Retinal pigment epithelial cell (primary cell): ENCODE measurements at places on chromosomes 7 and 10.

DNA sequence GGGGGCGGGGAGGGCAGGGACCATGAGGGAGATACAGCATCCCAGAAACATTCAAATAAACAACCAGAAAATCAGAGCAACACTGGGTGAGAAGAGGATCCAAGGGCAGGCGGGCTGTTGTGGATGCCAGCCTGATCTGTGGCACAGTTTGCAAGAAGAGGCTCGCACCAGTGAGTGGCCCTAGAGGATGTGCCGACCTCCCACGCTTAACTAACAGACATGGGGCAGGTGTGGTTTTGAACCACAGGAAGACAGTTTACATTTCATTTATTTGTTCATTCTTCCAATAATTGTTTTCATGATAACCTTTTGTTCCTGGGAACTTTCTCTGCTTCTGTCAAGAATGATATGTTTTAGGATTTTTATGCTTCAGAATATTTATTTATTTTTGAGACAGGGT, 115.6 kb downstream of the ZNF248 start:
- DNase-seq = no peak

DNA sequence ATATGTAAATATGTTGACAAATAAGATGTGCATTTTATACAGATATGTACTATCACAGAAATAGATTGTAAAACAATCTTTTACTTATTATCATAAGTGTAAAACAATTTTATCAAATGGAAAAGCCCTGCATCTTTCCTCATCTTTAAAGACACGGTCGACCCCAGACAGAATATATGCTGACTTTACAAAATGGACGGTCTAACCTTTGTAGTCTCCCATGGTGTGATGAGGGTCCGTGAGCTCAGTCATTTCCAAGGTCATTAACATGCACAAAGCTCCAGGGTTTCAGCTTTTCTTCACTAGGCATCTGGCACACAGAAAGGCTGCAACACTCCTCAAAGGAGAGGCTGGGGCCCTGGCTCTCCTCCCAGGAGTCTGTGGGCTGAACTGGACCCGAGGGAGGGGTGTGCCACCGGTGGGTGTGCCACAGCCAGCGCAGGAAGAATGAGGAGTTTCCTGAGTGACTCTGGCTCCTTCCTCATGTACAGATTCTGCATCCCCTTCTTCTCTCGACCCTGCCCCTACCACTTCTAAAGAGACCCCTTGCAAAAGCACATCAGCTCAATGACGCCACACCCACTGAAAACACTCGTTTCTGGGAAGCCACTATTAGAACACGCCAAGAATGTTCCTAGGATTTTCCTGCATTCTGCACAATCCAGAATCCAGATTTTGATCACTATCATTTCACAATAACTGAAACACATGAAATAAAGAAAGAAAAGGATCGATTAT, 26.2 kb upstream of the ABLIM1 start:
- no peak for DNase-seq

- no peak for DNase-seq
These were observed 46.0 kb downstream of the CNOT4 start for GRCh38 chr7:135463908-135464307.

DNA sequence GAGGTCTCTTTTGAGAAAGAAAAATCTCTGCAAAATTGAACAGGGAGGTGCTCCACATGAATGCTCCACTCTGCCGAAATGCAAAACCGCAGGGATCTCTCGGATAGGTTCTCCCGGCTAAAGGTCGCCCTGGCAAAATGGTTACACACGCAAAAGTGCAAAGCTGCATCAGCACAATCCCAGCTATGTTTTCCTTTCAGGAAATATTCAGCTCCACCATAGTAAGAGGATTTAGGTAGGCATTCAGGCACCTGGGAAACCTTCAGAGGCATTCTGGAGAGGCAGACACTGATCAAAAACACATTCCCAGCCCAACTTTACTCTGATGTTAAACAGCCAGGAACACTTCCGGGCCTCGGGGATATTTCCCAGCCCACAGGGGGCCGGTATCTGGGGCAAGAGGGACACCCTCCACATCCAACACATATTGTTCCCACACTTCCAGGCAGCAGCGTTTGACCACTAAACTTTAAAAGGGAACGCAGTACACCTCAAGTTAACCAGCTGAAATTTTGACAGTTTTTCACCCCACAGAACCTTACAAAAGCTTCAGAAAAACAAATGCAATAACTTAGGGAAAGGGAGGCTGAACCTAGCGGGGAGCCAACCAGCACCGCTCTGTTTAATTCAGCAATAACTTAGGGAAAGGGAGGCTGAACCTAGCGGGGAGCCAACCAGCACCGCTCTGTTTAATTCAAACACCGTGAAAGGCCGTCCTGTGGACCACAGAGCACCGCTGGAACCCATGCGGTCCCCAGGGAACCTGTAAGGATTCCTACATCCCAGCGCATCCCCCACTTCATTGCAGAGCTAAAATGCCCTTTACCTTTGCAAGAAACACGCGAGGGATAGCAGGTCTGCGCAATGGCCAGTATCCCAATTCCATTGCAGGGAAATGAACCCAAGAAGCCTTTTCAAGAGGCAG, 45.9 kb downstream of the TNS3 start:
- DNase-seq = no peak

DNA sequence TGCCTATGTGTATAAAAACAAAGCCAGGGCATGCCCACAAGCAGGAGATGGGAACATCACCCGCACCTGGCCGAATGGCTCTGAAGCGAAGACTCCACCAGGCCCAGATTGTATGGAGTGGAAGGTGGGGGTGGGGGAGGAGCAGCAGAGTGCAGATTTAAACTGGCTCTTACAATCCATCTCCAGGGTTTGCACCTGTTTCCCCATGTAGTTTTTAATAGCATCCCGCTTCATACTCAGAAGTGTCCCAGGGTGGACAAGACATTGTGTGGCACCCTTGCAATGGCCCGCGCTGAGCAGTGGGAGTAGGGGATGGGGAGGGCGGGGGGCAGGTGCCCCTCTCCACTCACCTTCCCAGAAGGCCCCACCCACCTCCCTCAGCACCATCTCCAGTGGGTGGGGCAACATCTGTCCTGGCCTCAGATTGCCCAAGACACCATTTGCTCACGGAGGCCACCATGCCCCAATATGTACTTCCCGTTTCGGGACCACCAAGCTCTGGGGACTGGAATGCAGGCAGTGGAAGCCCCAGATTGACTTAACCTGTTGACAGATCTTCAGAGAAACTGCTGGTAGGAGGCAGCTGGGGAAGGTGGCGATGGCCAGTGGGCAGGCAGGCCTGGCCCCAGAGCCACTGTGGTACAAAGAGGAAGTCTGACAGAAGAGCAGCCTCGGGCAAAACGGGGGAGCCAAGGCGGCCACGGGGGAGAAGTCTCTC, 23.0 kb downstream of the VSIR start:
- no peak for DNase-seq

GRCh38 chr7:121172484-121172883, 156.3 kb upstream of the WNT16 start:
- DNase-seq = no peak

- DNase-seq = no peak
These were observed 54.8 kb upstream of the AGBL3 start for GRCh38 chr7:134931487-134931886.

- peak; percentile 66 for DNase-seq
These were observed 1.7 kb downstream of the SCRN1 start for GRCh38 chr7:29987811-29988317.

- no peak for DNase-seq
These were observed 27.7 kb downstream of the ZNF775 start for GRCh38 chr7:150406567-150407421.

DNA sequence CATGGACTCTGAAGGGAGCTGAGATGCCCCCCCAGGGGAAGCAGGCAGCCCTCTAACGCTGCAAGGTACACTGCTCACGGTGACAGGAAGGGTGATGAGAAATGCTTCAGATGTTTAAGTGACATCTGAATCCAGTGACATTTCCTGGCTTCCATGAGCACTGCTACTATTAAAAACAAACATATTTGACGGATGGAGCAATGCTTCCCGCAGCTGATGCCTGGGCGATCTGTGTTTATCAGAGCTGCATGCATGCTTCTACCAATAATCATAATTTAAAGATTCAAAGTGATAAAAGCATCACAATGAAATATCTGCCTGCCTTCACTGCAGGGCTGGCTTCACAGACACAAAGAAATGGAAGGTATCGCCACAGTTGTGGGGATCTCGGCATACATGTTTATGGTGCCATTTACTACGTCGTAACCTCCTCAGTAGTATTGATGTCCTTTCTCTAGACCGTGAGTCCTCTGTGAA, 66.1 kb upstream of the AOAH start:
- no peak for DNase-seq

- no peak for DNase-seq
These were observed 25.9 kb downstream of the DNAJB12 start for GRCh38 chr10:72328829-72329204.

DNA sequence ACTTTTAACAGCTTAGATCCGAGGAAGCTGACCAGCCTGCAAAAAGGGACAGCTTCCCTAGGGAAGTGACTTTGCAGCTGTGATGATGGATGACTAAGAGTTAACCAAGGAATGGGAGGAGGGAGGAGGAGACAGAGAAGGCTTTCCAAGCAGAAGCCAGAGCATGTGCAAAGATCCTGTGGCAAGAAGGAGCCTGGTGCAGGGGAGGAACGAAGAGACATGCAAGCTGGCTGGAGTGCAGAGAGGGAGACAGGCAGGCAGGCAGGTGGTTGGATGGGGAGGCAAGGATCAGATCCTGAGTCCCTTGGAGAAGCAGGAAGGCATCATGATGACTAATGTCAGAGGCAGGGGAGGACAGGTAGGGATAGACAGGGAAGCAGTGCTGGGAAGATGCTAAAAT, 148.8 kb downstream of the PFKFB3 start:
- DNase-seq = no peak

GRCh38 chr10:14605231-14605925, 169.3 kb downstream of the FAM107B start:
- no peak for DNase-seq

- DNase-seq = no peak
These were observed 156.6 kb upstream of the TMEM196 start for GRCh38 chr7:19930051-19930450.

- no peak for DNase-seq
These were observed 79.4 kb downstream of the TRRAP start for GRCh38 chr7:98957766-98958165.

DNA sequence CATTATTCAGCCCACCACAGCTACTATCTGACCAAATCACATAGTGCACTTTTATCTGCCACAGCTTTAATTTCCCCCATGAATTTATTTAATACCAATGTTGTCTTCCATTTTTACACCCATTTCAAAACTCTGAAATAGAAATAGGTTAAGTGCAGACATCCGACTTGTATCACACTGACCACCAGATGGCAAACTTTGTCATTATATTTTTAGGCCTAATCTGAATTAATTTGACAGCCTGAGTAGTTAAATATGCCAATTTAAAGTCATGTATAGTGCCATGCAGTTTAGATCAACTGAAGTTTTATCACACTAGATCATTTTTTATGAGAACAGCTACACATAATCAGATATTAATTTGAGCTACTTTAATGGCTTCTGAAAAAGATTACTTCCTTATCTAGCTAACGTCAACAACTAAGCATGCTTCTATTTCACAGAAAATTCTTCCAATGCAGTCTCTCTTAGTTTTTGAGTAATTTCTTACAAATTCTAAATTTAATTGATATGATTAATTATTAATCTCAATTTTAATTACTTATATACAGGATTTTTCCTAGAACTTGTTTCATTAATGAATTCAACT, 566.4 kb downstream of the GFRA1 start:
- DNase-seq = no peak

- DNase-seq = no peak
These were observed 60.5 kb downstream of the PWWP2B start for GRCh38 chr10:132457328-132458070.

DNA sequence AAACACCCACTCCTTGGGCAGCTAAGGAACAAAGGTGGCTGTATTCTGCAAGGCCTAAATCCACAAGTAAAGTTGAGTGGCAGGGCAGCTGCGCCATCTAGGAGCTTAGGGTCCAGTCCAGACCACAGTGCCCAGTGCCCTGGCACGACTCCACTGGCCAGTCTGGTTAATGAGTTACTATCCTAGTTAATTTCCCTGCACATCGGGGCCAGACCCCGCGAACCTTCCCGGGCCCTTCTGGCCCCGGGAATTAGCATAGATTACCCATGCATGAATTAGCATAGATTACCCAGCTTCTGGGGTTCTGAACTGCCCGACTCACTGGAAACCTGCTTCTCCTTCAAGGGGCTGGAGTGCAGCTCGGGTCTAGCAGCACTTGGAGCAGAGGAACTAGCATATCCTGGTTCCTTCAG, 3.2 kb upstream of the EMX2 start:
- no peak for DNase-seq

DNA sequence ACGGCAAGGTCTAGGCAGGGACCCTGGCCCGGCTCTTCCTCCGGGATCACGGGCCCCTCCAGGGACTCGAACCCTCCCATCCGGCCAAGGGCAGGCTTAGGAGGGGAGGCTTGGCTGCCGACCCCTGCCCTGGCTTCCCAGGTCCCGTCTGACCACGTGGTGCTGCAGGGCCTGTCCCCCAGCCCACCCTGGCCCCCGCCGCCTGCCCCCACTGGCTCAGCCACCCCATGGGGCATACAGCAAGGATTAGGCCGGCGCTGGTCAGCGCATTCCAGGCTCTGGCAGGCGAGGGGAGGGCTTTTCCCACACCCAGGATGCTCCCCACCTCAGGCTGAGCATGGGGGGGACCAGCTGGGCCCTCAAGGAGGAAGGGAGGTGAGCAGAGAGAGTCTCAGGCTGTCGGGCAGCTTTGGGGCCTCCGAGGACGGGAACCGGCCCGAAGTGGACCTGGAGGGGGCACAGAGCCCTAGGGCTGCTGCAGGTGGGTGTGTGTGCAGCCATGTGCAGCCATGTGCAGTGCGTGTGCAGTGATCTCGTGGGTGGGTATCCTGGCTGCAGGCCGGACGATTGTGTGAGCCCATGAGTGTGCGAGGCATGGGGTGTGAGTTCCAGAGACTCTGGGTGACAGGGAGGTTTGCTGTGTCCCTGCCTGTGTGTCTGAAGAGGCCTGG, 713 bp upstream of the GRIFIN start:
- DNase-seq = no peak

- DNase-seq = no peak
These were observed 23.1 kb upstream of the ZC3HAV1L start for GRCh38 chr7:139058943-139059342.

DNA sequence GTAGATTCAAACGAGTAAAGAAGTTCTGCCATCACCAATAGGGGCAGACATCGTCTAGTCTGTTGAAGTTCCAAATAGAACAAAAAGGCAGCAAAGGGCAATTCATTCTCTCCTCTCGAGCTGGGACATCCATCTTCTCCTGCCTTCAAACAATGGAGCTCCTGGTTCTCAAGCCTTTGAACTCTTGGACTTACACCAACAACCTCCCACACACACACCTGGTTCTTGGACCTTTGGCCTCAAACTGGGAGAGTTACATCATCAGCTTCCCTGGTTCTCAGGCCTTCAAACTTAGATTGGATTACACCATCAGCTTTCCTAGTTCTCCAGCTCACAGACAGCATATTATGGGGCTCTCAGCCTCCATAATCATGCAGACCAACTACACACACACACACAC, 9.8 kb upstream of the GIMAP5 start:
- no peak for DNase-seq

DNA sequence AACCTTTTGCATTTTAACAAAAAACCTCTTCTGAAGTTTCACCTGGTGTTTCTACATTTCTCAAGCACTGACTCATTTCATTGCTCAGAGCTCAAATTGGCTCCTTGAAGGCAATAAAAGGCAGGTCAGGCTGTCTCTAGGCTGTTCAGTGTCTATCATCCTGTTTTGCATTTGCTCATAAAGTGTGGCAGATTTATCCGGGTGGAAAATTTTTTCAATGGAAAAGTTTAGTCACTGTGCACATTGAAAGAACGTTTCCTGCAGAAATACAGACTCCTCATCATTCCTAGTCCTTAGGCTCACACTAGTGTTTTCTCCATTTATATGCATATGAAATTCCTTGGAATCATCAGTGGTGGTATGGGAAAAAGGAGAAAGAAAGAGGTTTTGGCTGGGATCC, 114.2 kb upstream of the DGKB start:
- DNase-seq = no peak
